ENCODE measurements at places on chromosomes 4 and X.

- no peak for DNase-seq
Observed at GRCh38 chr4:74316397-74316796, 8.1 kb downstream of the EPGN start.

DNA sequence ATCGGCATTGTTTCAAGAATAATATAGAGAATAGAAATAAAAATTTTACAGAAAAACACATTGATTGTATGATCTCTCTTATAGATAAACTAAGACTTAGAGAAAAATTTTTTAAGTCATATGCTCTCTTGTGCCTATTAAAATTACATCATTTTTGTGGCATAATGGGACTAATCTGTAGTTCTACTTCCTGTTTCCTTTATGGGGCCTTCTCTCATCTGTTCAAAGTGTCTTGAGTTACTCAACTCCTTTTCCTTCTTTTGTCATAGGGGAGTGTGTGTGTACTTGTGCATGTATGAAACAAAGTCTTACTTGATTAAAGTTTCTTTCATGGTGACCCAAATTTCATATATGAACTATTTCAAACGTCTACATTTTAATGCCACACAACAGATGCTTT lies 1448.9 kb upstream of the TENM3 start:
- no peak for DNase-seq

- DNase-seq: no peak
Observed at GRCh38 chr4:152399246-152399645, 136.6 kb downstream of the FBXW7 start.

- no peak for DNase-seq
Observed at GRCh38 chrX:8784162-8784561, 17.0 kb downstream of the FAM9A start.

GRCh38 chrX:123878252-123878721 lies 18.4 kb downstream of the XIAP start:
- DNase-seq: no peak

GRCh38 chr4:181541396-181541795 lies 701.8 kb upstream of the TENM3 start:
- DNase-seq: no peak

DNA sequence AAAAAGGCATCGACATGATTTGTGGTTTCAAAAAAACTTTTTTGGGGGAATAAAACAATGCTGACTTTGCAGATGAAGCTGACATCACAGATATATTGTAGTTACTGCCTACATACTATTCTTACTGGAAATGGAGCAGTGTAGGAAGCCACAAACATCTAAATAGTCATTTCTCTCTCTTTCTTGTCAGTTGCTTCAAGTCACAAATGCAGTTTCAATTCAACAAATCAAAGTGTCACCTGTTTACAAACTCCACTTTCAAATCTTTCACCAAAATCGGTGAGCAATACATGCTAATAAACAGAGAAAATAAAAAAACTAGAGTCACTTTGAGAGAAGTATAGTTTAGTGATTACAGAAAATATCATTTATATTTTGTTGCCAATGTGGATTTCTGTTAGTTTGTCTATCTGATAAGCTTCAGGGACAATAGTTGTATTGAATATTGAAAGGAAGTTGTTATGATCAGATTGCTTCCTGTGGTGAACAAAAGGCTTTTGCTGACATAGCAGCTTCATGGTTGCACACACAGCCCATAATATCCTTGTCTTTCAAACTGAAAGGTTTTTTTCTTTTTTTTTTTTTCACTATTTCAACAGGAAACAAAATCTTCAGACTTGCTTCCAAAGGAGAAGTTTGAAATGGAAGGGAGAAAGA lies 49.7 kb upstream of the PTPN13 start:
- DNase-seq: no peak

GRCh38 chr4:102143433-102143832 lies 201.8 kb downstream of the SLC39A8 start:
- no peak for DNase-seq

- DNase-seq: no peak
Observed at GRCh38 chr4:47195706-47196105, 164.3 kb downstream of the GABRB1 start.

DNA sequence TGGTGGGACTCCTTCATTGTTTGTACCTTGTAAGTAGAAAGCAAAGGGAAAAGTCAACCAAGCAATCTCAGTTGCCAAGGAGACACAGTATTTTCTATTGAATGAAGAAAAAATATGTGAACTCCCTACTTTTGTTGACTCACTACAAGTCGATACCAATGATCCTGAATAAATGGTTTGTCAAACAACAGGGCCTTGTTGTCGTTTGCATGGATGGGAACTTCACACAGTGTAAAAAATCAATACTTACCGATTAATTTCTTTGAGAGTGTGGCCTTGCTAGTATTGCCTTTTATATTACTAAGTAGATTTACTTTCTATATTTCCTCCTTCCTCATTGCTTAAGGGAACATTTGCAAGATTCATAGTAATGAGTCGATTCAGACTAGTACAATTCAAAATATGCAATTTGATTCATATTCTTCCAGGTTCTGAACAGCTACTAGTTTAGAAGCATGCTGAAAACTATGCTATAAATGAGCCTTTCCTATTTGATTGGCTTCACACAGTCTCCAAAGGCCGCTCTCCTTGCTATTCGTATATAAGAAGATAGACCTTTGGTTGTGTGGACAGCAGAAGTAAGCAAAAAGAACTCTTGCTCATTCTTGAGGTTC lies 108.0 kb downstream of the ZNF330 start:
- no peak for DNase-seq

- no peak for DNase-seq
Observed at GRCh38 chrX:51955200-51955599, 61.8 kb downstream of the MAGED1 start.

- DNase-seq: no peak
Observed at GRCh38 chr4:37236165-37236564, 8.4 kb upstream of the NWD2 start.

GRCh38 chr4:64360664-64361398 lies 48.4 kb downstream of the TECRL start:
- no peak for DNase-seq

- no peak for DNase-seq
Observed at GRCh38 chrX:79371101-79371500, 4.0 kb upstream of the ITM2A start.

DNA sequence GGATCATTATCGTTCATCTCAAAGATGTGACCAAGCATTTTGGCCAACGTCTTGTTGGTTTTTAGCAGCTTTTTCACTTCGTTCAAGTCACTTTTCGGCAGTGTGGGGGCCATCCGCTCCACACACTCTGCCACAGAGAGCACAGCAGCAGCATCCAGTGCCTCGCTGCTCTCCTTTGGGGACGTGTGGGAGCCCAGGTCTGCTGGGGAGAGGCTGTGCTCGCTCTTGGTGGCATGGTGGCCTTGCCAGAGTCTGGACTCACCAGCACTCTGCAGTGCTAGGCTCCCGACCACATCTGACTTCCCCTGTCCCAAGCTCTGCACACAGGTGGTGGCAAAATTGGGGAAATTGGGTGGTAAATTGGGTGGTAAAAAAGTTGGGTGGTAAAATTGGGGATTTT lies 50.6 kb downstream of the GPR50 start:
- DNase-seq: no peak

DNA sequence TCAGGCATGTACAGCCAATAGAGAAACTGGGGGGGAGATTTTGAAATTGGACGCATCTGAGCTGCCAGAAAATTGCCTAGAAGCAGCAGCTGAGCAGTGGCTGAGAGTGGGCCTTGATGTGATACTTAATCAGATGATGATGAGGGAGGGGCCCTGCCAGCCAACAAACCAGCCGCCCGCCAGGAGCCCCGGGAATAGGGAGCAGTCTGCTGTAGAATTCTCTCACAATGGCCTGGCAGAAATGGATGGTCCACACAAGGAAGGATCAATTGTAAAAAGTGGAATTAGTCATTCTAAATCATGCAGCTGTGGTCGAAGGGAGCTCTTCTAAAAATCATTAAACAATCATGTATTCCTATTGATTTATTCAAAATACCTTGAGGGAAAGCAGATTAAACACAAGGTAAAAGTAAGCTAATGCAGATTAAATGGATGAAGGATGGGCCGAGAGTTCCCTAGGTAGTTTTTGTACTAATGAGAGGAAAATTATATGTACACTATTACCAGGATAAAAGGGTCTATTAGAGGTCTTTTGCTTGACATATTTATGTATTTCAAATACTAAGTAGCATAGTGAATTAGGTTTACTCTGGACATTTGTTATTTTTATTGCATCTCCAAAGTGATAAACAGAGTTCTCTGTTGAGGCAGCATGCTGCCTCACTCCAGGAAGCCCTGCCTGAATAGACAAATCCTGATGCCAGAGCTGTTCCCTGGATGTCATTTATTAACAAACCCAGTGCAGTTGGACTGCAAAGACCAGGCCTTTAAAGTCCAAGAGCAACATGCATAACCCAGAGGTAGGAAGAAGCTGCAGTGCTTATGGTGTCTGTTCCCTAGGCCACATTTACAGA lies 91.3 kb downstream of the NKX6-1 start:
- DNase-seq: peak; percentile 7

GRCh38 chrX:134933911-134934310 lies 56.9 kb upstream of the SMIM10 start:
- DNase-seq: peak; percentile 46

DNA sequence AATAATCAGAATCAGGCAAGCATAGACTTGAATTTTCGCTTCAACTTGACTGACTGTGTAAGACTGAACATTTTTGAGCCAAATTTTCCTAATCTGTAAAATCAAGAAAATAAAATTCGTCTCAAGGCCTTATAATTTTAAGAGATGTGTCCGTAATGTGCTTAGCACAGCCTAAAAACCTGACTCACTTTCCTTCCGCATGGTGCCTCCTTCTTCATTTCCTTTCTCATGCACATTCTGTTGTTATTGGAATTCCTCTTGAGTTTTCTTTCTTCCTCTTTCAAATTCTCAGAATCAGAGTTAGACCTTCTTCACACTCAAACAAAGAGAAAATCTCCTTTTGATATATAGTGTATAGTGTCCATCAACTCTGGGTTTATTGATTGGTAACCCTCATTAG lies 208.9 kb upstream of the SLIT2 start:
- no peak for DNase-seq

DNA sequence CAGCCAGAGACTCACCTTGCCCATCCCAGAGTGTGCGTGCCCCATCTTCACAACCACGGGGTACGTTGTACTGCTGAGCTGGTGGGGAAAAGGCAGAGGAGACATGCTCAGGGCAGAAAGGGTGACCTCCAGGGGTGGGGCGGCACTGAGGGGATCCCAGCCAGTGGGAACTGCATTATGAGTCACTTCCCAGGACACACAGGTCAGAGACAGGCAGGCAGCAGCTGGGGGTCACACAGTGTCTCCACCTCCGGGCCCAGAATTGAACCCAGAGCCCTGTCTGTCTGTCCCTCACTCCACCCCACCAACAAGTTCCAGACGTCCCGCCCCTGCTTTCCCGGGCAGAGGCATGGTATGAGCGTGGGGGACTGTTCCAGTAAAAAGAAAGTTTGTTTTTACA lies 4.8 kb upstream of the TIMP1 start:
- DNase-seq: no peak

DNA sequence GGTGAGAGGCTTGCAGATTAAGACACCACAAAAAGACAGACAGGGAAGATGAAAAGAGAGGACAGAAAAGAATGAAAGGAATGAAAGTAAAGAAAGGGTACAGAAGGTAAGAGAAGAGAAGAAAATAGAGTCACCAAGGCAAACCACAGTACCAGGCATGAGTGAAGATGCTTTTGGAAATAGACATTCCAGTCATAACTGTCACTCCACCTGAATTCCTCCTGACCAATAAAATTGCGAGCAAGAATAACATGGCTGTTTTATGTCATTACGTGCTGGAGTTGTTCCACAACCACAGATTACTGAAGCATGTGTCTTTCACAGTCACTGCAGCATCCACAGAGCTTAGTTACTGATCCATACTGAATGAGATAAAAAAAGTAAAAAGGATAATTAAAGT lies 864.9 kb upstream of the SLIT2 start:
- DNase-seq: peak; percentile 66

DNA sequence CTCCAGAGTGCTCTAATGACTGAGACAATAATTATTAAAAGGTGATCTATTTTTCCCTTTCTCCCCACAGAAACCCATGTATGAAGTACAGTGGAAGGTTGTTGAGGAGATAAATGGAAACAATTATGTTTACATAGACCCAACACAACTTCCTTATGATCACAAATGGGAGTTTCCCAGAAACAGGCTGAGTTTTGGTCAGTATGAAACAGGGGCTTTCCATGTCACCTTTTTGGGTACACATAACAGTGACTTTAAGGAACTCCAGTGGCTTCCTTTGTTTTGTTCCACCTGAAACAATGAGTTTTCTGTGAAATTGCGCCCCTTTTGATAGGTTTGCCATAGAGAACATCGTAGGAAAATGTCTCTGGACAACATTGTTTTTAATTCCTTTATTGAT lies 69.6 kb downstream of the KIT start:
- DNase-seq: no peak

GRCh38 chr4:184032091-184032490 lies 127.0 kb downstream of the STOX2 start:
- DNase-seq: no peak

DNA sequence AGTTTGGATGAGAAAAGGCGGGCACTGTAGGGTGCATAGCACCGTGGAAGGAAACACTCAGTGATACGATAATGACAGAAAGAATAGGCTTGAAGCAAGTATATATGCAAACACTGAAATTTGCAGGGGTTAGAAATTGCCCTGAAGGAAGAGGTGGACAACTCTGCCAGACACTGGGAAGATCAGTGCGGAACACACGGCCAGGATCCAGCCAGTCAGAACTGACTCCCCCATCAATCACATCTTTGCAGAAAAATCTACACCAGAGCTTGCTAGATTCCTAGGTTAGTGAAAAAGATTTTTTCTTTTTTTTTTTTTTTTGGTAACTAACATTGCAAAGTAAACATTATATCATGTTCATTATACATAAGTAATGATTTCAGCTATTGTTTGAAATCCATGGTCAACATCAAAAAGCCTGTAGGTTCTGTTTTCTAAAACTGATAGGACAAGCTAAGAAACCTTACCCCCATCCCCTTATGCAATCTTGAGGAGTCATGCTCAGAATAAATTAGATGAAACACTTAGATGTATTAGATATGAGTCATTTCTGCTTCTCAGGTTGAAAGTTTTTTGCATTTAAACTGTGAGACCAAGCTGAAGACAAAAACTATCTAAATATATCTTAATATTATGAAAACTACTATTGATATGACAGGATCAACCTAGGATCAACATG lies 38.9 kb downstream of the TRIML1 start:
- no peak for DNase-seq

- DNase-seq: peak; percentile 40
Observed at GRCh38 chr4:184355111-184355604, 119.2 kb downstream of the IRF2 start.

DNA sequence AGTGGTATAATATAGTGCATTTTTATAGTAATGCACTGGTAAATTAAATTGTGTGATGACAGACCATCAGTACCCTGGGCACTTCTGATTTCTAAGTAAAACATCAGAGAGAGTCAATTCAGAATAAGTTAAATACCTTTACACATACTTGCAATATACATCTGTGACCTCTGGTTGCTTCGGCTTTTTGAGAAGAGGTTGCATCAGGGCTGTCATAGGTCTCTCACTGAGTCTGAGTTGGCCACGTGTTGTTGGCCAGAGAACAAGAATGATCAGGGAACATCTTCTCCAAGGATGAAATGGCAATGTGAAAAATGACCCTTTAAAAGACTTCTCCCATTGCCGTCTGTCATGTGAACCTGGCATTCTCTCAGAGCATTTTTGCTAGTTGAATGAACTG lies 36.9 kb upstream of the PUDP start:
- DNase-seq: no peak

GRCh38 chr4:123037804-123038203 lies 115.4 kb upstream of the NUDT6 start:
- peak; percentile 46 for DNase-seq

- no peak for DNase-seq
Observed at GRCh38 chrX:78378476-78379115, 51.2 kb upstream of the CYSLTR1 start.
